ENCODE measurements at places on chromosomes 11 and 22.
A peak's percentile ranks its signal among the peaks of the same experiment; 100 is the strongest.

DNA sequence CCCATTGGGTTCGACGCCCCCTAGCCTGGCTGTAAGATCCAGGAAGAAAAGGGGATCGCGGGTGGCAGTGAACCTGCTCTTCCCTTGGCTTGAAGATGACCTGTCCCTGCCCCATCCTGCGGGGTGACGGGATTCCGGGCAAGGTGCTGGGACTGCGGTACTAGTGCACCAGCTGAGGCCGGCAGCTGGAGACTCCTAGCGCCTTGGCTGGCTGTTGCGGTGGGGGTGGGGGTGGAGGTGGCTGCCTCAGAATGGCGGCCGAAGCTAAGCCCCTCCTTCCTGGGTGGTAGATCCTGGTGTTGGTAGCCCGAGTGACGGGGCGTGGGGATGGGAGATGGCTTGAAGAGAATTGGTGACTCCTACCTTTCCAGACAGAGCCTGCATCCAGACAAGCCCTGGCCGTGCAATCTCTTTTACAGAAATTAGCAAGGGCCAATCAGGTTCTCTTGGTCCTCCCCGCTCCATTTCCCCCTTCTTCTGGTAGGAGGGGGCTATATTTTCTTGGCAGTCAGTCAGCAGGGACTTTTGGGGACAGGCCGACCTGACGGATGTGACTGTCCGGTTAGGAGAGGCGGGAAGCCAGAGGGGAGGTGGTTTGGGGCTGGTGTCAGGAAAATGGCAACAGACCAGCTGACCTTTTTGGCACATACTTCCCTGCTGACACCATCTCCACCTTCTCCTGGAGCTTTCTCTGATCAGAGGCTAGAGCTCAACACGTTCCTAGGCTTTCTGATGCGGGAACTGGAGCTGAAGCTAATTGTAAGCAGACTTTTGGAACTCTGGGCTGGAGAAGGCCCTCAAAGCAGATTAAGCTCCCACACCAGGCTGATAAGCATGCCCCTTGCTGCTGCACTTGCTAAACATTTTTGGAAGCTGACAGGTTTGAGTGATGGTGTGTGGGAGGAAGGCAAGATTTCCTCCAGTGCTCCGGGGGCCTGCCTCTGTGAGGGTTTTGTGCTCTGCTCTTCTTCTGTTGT, 2.0 kb downstream of the NAV2 start:
- DNase-seq: peak; percentile 50

DNA sequence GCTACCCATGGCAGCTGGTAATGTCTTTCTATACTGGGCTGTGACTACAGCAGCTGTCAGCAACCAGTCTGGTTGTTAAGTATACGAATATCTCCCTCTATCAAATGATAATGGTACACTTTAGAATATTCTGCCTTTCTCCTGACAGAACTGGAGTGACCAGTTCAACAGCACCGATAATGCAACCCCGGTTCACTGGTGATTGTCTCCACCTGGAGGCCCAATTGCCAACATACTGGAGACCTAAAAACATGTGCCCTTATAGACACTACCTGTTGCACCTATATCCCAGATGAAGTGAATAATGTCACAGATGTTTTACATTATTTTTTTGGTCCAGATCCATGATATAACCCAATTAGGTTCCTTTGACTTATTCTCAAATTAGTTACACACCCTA, 21.1 kb downstream of the OR5P2 start:
- peak; percentile 2 for DNase-seq

- peak; percentile 62 for DNase-seq
Measured at GRCh38 chr22:30183861-30184278, 62.7 kb downstream of the LIF start.

GRCh38 chr22:25404928-25405816, 159.3 kb upstream of the GRK3 start:
- no peak for DNase-seq
